Gastroesophageal sphincter (tissue), 4 donors: ENCODE measurements at places on chromosomes 6 and 20. TPM values are rescaled to one million over a fixed set of nuclear protein-coding genes. Genes with fewer than 3 reads are reported as not detected.

The ADGRB3 gene
- total RNA-seq = 9.8 TPM

The AVP gene
- total RNA-seq = not detected

The PHACTR3 gene
- total RNA-seq = 0.81 TPM

The ANKEF1 gene
- 0.47 TPM for total RNA-seq

The EDN1 gene
- total RNA-seq = 39.6 TPM

The FAM184A gene
- total RNA-seq = 7.5 TPM

The METTL24 gene
- total RNA-seq = 27.7 TPM

The CASP8AP2 gene
- 18.0 TPM for total RNA-seq

The OR2B6 gene
- total RNA-seq = not detected

- no peak for ATAC-seq
These were observed 183.2 kb downstream of the EYA4 start for GRCh38 chr6:133424359-133424758.

- no peak for ATAC-seq
These were observed 7.1 kb downstream of the RAMACL start for GRCh38 chr6:166579237-166579850.

DNA sequence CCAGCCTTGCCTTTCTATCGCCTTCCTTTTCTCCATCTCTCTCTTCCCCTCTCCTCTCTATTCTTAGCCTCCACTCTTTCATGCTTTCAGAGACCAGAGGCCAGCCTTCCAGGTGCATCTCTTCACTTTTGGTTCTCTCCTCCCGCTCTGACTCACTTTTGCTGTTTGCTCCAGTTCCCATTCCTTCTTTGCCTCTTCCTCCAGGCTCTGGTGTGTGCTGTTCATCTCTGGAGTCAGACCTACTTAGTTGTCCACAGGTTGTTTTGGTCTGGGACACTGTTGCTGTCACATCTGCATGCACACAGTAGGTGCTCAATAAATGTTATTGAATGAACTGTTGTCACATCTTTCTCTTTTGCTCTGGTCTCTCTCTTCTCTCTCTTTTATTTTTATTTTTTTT lies 1.6 kb upstream of the CDH22 start:
- no peak for ATAC-seq

DNA sequence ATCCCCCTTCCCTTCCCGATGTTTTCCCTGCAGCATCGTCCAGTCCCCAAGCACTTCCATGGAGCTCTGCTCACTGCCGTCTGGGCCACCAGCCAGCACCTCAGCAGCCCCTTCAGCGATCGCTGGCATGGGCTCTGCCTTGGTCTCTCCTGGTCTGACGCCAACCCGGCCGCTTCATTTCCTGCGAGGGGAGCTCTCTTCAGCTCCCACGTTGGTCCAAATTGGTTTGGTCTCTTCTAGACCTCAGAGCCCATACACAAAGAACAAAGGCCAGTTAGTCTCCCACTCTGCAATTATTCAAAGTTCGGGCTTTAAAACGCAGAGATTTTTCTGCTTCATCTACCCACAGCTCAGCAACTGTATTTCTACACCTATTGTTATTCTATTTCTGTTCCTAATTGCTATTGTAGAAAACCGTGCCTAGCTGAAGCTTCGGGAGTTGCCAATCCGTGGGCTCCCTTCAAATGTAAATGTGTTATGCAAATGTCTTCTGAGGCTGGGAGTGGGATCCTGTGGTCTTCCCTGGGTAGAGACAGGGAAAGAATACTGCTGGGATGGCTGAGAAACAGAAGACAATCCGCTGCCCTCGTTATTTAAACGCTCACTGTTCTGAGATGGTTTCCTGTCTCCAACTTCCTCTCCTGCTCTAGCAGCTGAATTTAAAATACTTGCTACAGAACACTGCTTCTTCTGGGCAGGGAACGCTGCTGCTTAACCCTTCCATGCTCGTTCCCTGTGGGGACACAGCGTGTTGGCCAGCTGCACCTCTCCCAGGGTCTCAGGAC lies 154.2 kb upstream of the QKI start:
- ATAC-seq = peak; percentile 22

GRCh38 chr6:71476371-71476770 lies 187.8 kb downstream of the OGFRL1 start:
- ATAC-seq = no peak

GRCh38 chr6:45156075-45156474 lies 172.1 kb upstream of the RUNX2 start:
- ATAC-seq = no peak

- ATAC-seq = no peak
These were observed 496 bp downstream of the GRM4 start for GRCh38 chr6:34145161-34146020.
